ENCODE measurements at places on chromosomes 3 and 15.

DNA sequence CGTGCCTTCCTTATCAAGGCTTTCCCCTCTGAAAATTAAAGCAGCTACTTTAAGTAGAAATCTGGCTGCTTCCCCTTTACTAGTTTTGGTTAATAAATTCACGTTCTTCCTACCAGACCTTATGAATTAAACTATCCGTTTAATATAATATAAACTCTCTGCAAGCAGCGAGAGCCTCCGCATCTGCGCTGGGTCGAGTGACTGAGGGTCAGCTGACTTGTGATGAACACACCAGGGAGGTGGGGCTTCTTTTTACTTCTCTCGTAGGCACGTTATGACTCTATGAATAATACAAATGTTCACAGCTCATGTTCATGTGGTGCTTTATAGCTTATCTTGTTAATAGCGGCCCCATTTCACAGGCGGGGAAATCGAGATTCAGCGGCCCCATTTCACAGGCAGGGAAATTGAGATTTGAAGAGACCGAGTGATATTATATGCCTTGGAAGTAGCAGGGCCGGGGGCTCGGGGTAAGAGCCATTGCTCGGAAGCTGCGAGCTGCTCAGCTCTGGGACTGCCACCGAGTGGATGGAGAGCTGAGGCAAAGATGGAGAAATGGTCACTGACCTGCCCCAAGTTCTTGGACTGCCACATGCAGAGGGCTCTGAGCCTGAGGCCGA lies 8.3 kb downstream of the MUC4 start:
- DNase-seq, result no peak

DNA sequence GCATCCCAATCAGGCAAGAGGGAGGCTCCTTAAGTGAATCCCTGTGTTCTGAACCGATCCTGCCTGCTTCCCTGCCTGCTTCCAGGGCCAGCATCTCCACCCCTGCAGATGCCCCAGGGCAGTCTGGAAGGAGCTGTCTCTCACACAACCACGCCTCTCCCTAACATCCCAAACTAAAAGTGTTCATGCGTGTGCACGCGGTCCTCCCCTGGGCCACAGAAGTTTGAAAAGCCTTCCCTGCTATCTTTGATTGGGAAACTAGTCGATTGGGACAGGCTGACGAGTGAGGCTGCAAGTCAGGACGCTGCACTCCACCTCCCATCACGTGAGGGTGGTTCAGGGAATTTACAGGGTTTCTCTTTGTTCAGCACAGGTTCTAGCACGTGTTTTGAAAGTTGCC lies 340.9 kb upstream of the ICE2 start:
- no peak for DNase-seq

GRCh38 chr15:72065801-72066200 lies 52.1 kb downstream of the MYO9A start:
- no peak for DNase-seq

DNA sequence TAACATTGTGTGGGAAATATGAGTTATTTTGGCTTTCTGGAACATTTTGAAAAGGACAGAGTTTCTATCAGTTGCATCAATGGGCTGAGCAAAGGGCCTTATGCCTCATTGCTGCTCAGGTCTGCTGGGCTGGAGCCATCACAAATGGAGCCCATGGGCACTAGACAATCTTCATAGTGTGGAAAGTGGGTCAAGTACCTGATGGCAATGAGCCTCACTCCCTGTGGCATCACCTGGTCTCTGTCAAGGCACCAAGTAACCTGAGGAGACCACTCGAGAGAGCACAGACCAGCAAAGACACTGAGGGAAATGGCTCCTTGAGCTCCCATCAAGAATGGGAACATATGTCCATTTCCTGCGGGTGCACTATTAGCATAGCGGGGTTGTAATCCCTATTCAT lies 96.7 kb upstream of the PPP2R3A start:
- DNase-seq, result no peak

DNA sequence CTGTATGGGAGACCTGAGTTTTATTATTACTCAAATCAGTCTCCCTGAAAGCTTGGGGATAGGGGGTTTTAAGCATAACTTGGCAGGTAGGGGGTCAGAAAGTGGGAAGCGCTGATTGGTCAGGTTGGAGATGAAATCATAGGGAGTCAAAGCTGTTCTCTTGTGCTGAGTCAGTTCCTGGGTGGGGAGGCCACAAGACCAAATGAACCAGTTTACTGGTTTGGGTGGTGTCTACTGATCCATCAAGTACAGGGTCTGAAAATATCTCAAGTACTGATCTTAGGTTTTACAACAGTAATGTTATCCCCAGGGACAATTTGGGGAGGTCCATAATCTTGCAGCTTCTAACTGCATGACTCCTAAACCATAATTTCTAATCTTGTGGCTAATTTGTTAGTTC lies 17.8 kb upstream of the IQCF6 start:
- no peak for DNase-seq

DNA sequence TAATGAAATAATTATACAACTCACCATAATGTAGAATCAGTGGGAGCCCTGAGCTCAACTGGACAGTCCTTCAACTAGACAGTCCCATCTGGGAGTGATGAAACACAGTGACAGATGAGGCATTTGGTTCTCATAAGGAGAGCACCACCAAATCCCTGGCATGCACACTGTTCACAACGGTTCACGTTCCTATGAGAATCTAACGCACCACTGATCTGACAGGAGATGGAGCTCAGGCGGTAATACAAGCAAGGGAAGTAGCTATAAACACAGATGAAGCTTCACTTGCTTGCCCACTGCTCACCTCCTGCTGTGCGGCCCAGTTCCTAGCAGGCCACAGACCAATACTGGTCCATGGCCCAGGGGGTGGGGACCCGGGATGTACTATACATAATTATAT lies 17.0 kb downstream of the PRKAR2A start:
- DNase-seq, result no peak

- DNase-seq, result no peak
Observed at GRCh38 chr3:30188713-30189112, 417.7 kb upstream of the TGFBR2 start.

DNA sequence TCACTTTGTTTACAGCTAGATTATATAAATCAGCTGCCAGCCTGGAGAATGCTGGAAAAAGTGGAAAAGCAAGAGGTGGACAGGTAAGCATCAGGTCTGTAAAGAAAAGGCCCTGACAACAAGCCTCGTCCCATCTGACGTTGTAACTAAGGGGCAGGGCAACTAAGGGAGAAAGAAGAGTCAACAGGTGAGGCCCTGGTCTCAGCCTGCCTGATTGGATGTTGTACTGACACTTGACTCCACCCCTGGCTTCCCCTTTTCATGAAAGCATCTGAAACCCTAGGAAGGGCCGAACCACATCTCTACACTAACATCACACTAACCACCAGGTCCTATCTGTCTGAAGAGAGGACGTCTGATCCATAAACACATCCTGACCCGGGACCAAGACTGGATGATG lies 357.6 kb upstream of the CFAP20DC start:
- DNase-seq, result no peak

Measured in amygdala (tissue), 56 donors.